ENCODE measurements at places on chromosomes 13 and 19.

DNA sequence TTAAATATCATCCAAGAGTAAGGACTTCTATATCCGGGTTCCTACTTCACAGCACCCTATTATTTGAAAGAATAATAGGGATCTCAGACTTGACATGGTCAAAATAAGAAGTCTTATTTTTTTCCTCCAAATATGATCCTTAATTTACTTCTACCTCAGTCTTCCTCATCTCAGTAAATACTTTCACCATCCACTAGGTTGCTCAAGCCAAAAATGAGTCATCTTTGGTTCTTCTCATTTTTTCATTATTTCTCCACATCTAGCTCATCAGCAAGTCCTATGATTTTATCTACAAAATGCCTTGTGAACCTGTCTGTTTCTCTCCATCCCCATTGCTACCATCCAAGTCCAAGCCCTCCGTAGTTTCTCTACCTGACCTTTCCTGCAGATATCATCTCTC lies 121.9 kb upstream of the GJB6 start:
- DNase-seq: no peak

- DNase-seq: no peak
Measured at GRCh38 chr19:42323473-42323851, 2.0 kb upstream of the MEGF8 start.

DNA sequence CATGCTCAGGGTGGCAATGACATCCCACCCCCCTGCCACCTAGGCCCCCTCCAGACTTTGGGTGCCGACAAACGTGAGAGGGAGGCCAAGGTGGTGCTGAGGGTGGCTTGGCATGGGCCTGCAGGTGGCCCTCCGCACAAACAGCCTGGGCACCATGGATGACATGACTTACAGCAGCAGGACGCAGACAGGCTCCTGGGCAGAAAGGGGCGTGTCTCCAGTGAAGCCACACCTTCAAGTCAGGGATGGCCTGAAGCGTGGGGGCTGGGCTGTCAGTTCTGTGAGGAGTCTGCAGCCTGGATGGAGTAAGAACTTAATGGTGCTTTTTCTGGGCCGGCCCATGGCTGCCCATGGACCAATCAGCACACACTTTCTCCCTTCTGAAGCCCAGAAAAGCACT lies 25.3 kb downstream of the POMP start:
- no peak for DNase-seq

DNA sequence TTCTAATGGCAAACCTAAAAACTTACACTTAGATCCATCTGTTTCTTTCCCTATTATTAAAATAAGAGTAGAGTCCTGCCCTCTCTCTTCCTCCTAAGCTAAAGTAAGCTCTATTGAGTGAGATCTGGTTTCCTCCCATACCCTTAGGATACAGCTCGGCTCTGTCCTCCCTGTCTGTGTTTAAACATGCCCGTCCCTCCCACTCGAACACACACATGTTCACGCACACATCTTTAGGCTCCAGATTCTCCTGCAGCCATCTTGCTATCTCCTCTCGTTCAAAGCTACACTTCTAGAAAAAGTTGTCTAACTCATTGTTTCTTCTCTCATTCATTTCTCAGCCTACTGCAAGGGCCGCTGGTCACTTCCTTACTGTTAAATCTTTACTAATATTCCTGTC lies 15.1 kb upstream of the CEBPG start:
- no peak for DNase-seq

DNA sequence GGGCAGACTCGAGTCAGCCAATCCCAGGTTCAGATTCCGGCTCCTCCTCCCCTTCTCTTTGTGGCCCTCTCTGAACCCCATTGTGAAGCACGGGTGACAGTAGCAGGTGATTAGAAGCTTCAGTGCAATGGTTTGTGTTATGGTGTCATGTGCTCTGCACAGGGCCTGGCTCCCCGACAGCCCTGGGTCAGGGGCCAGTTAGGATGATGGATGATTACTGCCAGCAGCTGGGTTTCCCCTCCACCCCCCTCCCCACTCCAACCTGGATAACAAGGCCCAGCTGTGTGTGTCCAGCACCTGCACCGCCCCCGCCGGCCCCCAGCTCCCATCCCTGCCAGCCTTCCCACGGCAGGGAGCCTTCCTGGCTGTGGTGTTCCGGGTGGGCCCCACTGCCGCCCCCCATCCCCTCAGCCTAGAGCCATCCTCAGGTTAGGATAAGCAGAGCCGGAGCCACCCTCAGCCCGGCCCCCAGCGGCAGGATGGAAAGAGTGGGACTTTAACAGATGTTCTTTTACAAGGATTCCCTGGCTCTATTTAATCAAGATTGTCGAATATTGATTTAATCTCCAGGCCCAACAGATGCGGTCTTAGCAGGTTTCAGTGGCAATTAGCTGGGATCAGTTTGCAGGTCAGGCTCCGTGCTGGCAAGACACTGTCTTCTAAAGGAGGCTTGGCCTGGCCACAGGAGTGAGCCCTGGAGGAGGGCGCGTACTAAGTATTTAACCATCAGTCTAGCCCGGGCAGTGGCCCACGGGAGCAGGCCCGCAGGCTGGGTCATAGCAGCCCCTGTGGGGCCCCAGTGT lies 156.2 kb downstream of the SIPA1L3 start:
- DNase-seq: no peak

DNA sequence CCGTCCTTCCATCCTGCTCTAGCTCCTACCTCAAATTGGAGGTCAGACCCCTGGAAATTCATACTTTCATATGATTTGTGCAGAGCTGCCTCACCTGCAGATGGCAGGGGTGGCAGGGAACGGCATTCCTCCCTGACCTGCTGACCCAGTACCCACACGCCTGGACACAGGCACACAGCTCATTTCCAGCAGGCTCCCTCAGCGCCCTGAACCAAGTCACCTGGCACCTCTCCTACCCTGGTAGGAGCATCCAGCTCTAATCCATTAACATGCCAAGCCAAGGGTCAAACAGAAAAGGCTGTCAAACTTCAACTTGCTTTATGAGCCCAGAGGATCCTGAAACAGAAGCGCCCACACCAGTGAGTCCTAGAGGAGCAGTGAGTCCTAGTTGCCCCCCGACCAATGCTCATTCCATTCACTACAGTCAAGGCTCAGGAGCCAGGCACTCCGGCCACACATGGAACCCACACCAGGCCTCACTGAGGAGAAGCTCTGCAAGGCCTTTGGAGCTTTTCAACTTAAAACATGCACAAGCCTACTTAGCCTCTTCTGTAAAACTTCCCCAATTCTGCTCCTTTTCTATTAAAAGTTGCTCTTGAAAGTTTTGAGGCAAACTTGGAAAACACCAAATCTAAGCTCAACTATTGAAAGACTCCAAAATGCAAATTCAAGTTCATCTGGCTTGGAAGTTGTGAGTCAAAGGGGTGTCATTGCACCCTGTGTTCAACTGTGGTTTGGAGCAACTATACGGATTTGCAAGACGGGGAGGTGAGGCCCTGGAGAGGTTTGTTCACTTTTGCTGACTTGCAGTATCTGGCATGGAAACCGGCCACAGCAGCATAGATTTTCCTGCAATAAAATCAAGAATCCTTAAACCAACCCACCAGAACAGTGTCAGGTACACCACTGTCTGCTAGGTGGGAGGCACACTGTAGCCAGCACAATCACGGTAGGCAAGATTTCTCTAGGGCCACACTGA lies 96.7 kb downstream of the CRYL1 start:
- DNase-seq: no peak

GRCh38 chr13:90104764-90105163 lies 1242.7 kb upstream of the MIR17HG start:
- DNase-seq: no peak

- no peak for DNase-seq
Measured at GRCh38 chr13:27772651-27773425, 19.4 kb upstream of the GSX1 start.

DNA sequence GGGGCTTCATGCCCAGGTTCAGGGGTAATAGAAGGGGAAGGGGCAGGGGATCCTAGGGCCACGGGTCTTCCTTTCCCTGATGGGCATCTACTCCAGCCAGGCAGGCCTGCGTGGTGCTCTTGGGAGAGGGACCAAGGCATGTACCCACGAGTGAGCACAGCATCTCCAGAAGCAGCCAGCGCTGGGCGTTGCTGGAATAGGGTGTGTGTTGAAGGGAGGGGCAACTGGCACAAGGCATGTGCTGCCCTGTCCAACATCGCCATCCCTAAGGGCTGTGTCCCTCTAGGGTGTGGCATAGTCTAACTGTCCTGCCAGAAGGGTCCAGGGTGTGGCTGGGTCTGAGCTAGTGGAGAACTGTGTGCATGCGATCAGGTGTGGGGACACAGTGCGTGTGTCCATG lies 2.9 kb downstream of the NOTCH3 start:
- DNase-seq: no peak

DNA sequence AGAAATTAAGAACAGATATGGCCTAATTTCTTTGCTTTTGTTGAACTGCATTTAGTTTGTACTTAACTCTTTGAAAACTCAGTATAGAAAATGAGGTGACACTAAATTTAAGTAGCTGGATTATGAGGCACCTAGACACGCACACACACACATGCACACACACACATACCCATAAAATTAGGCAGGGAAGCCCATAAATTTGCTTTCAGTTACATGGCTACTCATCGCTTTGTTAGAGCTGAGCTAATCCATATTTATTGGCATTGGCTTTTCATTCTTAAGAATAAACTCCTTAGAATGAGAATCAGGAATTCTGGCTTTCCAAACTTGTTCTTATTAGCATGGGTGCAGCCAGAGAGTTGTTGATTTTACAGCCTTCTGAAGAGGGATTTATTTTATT lies 61.7 kb upstream of the MBNL2 start:
- no peak for DNase-seq

DNA sequence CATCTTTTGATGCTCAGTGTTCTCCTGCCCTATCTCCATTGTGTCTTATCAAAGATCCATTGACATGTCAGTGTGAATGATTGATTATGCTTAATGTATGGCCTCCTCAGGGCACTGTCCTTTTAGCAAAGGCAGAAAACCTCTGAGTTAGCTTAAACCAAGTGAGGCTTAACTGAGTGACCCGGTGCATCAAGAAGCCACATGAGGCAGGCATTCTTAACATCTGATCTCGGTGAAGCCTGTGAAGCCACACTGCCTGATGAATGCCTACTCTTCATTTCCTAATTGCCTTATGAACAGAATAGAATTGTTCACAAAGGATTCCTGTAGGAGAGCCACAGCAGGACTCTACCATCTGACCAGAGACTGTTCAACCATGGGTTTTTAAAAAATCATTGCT lies 168.1 kb upstream of the SOX21 start:
- no peak for DNase-seq

DNA sequence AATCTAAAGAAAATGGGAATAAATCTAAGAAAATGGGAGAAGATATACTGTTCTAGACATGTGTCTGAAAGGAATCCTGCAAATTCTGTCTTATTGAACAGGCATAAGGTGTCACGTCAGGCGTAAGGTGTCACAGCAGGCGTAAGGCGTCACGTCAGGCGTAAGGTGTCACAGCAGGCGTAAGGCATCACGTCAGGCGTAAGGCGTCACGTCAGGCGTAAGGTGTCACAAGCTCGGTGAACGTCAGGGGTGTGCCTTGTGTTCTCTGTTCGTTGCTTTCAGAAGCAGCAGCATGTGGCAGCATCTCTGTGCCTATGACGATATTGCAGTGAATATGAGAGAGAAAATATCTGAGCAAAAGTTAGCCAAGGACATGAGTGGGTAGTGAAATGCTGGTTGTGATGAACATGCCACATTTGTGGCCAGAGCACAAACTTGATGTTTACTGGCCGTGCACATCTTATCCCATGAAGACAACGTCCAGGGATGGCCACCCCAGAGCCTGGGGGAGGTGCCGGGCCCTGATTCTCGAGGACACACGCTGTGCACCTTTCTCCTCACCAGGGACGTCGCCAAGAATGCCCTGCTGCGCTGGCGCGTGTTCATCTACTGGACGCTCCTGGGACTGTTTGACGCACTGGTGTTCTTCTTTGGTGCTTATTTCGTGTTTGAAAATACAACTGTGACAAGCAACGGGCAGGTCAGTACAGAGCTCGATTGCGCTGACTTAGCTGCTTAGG lies 107.0 kb upstream of the MCF2L start:
- DNase-seq: no peak

DNA sequence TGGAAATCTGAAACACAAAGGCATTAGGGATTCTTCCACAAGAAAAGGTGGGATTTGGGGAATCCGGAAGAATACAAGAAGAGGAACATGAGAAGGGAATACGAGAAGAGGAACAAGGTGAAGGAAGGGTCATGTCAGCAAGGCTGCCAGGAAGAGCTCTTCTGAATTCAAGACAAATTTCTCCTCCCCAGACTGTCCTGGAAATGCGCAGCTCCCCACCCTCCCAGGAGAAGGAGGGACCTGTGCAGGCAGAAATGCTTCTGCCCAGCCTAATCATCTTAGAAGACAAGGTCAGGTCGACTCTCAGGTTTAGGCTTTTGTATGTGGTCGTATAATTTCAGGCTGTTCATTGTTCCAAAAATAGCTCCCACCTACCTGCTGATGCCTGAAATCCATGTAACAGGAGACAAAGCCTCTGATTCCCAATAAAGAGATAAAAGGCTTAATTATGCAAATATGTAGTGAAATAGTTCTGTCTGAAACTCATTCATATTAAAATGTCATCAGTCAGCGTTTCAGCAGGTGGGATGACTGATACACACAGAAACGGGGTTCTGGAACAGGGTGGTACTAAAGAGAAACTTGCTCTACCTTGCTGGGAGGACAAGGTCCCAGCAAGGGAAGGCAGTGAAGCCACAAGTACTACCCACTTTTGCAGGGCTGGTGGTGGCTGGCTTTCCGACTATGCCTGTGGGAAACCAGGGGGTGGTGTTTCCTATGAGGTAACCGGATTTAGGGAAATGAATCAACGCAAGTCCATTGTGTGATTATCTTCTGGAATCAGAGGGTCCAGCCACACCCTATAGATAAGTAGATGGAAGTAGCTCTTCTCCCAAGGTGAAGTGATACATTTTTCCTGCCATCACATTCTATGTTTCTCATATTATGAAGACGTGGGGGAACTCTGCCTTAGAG lies 76.1 kb downstream of the KL start:
- DNase-seq: no peak

DNA sequence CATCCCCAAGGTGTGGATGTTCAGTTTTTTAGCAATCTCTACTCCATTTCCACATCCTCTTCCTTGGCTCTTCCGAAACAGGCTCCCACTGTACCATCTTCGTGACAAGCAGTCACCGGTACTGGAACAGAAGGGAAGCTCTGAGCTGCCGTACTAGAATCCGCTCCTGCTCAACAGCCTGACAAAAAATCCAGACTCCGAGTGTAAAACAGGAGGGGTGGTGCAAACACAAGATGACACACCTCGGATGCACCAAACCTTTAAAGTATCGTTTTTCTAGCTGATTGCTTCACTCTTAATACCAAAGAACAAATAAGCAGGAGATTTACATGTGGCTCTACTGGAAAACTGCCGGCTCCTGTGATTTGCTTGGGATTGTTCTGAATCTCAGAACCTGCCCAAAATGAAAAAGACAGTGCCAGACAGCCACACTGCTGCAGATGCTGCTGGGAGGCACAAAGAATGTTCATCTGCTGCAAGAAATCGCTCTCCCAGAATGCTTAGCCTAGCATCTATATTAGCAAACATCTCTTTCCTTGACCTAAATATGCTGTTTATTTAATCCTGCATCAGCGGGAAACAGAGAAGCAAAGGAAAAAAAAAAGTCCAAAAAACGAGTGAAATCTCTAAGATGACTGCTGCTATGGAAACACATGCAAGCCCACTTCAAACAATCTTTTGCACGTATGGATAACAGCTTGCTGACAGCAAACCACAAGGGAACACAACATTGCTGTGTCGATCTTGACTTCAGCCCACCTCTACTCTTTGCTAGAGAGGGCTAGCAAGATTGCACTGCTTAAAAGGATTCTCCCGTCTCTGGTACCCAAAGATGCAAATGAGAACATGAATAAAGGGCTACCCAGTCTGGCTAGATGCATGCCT lies 38.0 kb upstream of the DOCK9 start:
- no peak for DNase-seq

- DNase-seq: no peak
Measured at GRCh38 chr19:29485293-29485692, 40.5 kb upstream of the VSTM2B start.

GRCh38 chr19:33212436-33213172 lies 13.0 kb downstream of the SLC7A10 start:
- DNase-seq: no peak
